ENCODE measurements at places on chromosomes 4 and X.

DNA sequence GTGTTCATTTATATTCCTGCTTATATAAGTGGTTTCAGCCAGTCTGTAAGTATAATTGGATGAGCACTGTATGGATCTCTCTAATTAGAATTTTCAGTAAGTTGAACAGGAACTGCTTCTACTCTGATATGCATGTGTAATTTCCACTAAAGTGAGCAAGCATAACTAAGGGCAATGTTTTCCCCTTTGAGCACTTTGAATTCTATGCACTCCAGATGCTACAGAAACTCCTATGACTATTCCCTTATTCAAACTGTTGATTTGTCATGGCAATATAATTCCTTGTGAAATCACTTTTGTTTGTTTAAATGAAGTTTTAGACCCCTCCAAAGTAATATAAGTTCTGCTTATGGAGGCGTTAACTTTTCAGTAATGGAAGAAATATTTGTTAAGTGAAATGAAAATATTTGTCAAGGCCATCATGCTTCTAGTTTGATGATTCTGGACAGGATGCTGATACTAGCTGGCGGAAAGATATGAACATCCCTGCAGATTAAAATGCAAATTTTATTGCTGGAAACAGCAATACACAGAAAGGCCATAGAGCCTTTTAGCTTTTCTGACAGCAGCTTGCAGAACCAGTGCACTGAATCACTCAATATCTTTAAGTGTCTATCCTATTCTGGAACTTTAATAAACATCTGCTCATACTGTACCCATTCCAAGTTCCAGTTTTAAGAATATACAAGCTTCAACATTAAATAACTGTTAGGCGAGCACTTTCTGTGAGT lies 1460.8 kb downstream of the RAPGEF2 start:
- DNase-seq, result no peak

DNA sequence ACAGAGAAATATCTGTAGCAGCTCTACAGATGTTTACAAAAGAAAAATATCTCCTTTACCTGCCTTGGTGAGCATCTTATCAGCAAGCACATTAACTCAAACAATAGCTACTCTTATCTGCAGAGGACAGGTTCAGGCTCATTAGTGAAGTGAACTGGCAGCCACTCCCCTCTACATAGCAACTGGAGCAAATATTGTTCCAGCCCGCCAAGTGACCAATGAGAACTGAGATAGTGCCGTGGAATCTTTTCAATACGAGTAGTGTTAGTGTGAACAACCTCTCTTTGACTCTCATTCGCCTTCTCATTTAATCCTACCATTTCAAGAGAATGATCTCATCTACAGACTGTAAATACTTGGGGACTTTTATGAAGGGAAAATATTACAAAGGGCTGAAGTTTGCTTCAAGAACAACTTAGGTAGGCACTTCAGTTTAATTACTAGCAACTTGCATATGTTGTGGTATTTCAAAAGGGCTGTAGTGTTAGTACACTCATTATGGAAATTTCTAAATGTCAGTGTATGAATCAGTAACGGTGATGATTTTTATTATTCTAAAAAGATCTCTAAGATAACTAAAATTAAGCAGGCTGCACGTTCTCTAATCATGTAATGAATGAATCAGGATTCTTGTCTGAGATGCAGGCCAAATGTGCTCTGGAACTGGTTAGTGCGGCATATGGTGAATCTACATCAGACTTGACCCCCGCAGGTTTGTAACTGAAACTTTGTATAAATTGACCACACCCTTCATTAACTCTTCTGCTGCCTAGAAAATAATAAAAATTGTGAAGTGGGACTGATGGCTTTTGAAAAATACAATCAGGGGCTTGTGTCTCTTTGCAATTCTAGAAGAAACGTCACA lies 72.4 kb downstream of the PALLD start:
- DNase-seq, result no peak

GRCh38 chr4:41369680-41370079 lies 113.0 kb downstream of the UCHL1 start:
- DNase-seq, result no peak

- DNase-seq, result peak; percentile 53
These were observed 1029.5 kb downstream of the C4orf33 start for GRCh38 chr4:130125467-130125866.

- no peak for DNase-seq
These were observed 342.3 kb downstream of the ZNF674 start for GRCh38 chrX:46202733-46203514.

DNA sequence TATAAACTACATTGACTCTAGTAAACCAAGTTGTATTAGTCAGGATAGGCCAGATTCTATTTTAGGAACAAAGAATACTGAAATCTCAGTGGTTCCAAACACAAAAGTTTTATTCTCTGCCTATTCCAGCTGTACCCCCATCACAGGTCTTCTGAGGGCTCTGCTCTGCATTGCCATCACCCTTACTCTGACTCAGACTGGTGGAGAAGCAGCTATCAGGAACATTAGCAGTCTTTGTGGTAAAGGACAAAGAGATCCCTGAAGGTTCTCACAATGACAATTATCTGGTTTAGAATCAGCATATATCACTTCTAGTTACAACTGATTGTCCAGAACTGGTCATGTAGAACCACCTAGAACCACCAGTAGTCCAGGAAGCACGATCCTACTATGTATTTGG lies 251.1 kb downstream of the GLUD2 start:
- DNase-seq, result no peak

- no peak for DNase-seq
These were observed 42.0 kb upstream of the PROM1 start for GRCh38 chr4:16125571-16126445.

DNA sequence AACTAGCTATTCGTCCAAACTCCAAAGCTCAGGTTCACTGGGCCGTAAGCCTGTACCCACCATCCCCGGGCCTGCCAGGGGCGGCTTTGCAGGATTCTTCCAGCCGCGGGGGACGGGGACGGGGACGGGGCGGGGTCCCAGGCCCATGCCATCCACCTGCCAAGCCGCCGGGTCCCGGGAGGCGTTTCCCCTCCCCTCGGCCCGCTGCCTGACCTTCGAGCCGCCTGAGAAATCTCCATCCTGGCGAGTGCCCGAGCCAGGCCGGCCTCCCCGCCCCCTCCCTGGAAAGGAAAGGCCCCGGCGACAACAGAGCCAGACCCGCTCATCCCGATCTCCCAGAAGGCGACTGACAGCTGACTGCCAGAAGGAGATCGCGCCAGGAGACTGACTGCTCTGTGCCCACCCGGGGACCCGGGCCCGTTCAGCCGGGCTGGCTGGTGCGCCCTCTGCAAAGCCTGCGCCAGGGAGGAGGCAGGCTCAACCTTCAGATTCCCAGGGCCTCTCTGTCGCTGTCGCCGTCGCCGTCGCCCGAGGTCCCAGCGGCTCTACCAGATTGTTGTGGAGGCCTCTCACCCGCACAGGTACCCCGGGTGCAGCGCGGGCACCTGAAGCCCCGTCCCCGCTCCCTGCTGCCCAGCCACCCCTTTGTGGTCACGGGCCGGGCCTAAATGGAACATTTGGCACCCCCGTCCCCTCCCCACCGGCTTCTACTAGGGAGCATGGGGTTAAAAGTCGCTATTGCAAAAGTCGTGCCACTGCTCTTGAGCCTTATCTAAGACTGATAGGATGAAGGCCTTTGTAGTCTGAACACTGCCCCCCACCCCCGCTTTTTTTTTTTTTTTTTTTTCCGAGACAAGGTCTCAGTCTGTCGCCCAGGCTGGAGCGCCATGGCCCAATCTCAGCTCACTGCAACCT lies at the start of gene RGN:
Gene RGN, plus strand, starts transcription at position 315 of the 915 bp plus-strand sequence. CDS start 2,702 bp downstream, outside the sequence.
- DNase-seq, result no peak

DNA sequence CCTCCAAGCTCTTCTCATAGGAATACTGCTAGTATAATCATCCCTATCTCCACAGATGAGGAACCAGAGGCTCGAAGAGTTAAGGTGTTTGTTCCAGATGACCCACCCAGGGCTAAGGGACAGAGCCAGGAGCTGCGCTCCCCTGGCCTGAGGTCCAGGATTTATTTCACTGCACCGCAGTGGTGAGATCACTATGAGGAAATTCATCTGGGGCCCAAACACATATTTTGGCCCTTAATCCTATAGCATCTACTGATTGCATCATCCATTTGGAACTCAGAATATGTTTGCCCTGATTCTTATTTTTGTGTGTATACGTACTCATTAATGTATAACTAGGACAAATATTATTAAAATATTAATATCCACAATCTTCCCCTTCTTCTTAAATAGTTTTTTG lies 100.1 kb upstream of the RBPJ start:
- peak; percentile 60 for DNase-seq

GRCh38 chr4:10917566-10917965 lies 233.0 kb upstream of the CLNK start:
- DNase-seq, result peak; percentile 61

DNA sequence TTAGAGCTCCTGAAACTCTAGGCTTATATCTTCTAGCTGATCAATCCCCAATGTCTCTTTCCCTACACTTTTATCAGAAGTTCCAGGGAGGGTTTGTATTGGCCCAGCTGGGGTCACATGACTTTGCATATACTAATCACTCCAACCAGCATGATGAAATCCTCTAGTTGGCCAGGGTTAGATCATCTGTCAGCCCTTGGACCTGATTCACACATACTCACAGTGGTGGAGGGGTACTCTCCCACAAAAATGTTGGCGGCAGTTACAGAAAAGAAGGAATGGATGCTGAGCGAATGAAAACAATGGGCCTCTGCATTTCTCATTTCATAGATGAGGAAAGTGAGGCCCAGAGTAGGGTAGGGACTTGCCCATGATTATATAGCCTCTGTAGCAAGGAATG lies 151.1 kb downstream of the PJA1 start:
- peak; percentile 53 for DNase-seq

DNA sequence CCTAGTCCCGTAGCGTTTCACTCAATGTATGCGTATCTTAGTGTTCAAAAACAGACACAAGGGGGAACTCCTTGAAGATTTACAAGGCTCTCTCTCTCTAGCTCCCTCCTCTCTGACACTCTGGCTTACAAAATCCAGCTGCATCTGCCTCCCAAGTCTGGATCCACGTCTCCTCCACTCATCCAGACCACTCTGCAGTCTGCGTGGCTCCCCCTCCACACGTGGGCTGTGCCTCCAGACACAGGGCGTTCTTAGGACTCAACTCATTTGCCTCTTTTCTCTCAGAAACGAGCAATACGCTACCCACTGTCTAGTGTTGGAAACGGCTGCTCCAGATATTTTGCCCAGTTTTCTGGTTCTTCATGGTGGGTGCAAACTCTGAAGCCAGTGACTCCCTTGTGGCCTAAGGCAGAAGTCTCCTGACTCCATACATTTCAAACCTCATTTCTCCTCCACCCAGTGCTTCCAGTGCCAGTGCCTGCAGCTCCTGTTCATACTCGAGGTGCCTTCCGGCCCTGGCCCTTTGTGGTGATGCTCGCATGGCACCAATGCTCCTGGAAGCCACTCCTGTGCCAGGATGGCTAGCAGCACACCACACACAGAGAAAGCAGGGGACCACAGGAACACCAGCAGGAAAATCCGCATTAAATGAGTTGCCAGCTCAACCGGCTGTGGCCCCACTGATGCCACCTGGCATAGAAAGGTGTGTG lies 24.1 kb downstream of the NAT8L start:
- DNase-seq, result no peak

GRCh38 chr4:143420227-143420626 lies 83.6 kb downstream of the GAB1 start:
- DNase-seq, result no peak

DNA sequence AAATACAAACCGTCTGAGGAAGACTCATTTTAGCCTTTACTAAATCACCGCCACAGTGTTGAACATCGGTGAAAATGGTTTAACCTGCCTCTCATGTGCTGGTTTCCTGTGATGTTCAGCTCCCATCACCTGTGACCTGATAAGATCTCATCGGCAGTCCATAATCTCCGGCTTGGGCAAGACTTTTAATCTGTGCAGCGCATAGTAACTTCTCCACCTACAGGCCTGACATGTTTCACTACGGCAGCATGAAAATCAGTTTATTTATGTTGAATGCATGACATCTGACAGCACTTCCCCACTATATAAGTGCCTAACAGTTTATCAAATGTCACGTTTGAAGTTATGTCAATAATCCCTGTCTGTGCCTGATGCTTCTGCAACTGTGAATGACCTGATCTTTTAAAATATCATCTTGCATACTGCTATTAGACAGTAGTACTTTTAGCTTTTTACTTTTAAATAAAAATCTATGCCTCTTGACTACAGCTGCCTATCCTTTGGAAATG lies 1919.8 kb upstream of the AGA start:
- DNase-seq, result no peak

DNA sequence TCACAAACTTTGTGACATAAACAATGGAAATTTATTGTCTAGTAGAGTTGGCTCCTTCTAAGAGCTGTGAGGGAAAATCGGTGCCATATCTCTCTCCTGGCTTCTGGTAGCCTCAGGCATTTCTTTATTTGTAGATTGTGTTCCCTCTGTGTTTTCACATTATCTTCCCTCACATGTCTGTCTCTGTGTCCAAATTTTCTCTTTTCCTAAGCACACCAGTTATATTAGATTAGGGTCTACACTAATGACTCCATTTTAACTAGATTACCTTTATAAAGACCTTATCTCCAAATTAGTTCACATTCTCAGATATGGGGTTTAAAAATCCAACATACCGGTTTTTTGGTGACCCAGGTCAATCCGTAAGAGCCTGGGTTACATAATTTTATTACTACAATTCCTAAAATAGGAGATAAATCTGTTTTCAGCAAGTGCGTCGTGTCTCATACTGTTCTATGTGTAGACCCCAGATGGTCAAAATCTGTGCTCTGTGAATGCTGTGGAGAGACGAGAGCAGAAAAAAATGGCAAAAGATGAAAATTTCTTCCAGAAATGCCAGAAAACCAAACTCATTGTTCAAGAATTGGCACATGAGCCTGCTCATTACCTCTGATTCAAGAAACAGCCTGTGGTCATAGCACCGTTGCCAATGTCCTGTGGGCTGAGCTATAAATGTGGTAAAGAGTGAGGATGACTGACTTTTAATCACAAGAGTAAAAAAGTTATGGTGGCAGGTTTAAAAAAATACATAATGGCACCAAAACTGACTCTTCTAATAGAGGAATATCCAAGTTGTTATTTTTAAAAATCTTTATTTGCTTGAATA lies 574.7 kb downstream of the PCDH7 start:
- DNase-seq, result peak; percentile 49

DNA sequence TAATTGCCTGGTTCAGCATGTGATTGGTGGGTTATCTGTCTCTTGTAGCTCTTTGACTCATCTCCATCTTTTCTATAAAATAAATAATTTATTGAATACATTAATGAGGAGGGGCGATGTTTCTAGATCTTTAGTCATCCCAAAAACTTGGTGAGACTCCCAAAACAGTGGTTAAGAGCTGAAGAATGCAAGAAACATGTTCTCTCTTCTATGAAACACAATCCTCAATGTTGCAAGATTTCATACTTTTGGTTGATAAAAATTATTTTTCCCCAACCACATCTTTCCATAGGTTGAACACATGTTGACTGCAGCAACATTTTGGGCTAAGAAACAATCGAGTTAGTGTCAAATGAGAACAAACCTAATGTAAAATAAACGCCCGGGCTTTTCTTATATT lies 1.2 kb upstream of the TMEM47 start:
- DNase-seq, result no peak
